ENCODE measurements at places on chromosomes 5 and 9. TPM values are rescaled to one million over a fixed set of nuclear protein-coding genes. Genes with fewer than 3 reads are reported as not detected.
A peak's percentile ranks its signal among the peaks of the same experiment; 100 is the strongest.

MARVELD2 gene
- total RNA-seq, result 17.3 TPM

BHMT2 gene
- 1.7 TPM for total RNA-seq

DIRAS2 gene
- total RNA-seq, result 0.55 TPM

KIAA0825 gene
- total RNA-seq, result 2.3 TPM

PCDHGC4 gene
- 1.4 TPM for total RNA-seq

DNA sequence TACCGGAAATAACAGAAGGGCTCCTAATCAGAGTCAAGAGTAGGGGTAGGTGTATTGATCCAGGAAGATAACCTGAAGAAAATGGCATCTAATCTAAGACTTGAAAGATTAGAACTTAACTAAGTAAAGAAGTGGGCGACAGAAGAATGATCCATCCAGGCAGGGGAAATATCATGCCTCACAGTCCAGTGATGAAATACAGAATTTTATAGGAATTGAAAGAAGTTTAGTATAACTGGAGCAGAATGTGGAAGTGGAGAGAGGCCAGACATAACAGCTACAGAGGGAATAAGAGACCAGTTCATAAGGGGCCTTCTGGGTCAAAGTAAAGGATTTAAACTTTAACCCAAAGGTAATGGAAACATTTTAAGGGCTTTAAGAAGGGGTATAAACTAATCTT lies 42.2 kb downstream of the ERP44 start:
- no peaks in the 10 kb centered on the region for H3K27me3 ChIP-seq
- H3K4me3 ChIP-seq, result no peak overlapping the region
- no peak for DNase-seq
- H3K36me3 ChIP-seq, result peaks cover 8% of the 10 kb centered on the region
- peaks cover 3% of the 10 kb centered on the region for H3K4me1 ChIP-seq
- H3K27ac ChIP-seq, result no peak overlapping the region

DNA sequence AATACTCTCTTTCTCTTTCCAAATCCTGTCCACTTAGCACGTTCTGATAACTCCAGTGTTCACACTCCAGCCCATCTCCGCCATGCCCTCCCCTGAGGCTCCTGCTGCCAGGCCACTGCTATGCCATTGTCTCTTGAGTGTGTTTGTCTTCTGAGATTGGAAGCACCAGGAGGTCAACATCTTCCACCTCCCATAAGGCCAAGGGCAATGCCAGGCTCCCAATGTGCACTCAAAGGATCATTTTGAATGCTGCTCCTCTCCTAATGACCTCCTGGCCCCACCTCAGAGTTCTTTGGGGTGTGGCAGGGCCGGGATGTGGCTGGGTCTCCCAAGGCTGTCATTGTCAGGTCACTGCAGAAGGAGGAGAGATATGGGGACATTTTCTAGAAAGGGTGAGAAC lies 19.5 kb downstream of the IGIP start:
- DNase-seq, result no peak
- no peak overlapping the region for H3K4me3 ChIP-seq
- H3K4me1 ChIP-seq, result peaks cover 3% of the 10 kb centered on the region
- no peak overlapping the region for H3K27ac ChIP-seq
- H3K27me3 ChIP-seq, result no peaks in the 10 kb centered on the region

- no peaks in the 10 kb centered on the region for H3K27me3 ChIP-seq
- no peak overlapping the region for H3K27ac ChIP-seq
- no peaks in the 10 kb centered on the region for H3K4me1 ChIP-seq
- DNase-seq, result peak; percentile 76
- H3K4me3 ChIP-seq, result no peak overlapping the region
These were observed 194.4 kb downstream of the RGS3 start for GRCh38 chr9:113657765-113658544.

- no peaks in the 10 kb centered on the region for H3K4me1 ChIP-seq
- no peaks in the 10 kb centered on the region for H3K27me3 ChIP-seq
- no peak for DNase-seq
- no peak overlapping the region for H3K27ac ChIP-seq
- H3K36me3 ChIP-seq, result no peaks in the 10 kb centered on the region
These were observed 42.8 kb upstream of the CDK20 start for GRCh38 chr9:88017096-88017495.

DNA sequence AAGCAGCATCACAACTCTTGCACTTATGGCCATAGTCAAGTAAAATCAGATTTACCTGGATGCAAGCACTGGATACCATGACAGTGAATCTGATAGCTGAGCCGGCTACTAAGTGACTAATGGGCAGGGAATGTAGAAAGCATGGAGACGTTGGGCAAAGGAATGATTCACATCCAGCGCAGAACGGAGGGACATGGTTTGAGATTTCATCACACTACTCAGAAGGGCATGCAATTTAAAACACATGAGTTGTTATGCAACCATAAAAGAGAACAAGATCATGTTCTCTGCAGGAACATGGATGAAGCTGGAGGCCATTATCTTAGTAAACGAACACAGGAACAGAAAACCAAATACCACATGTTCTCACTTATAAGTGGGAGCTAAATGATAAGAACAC lies 169.1 kb upstream of the PIK3R1 start:
- H3K36me3 ChIP-seq, result no peaks in the 10 kb centered on the region
- DNase-seq, result no peak
- H3K27me3 ChIP-seq, result no peaks in the 10 kb centered on the region

GRCh38 chr9:8684978-8685708 lies 885.6 kb upstream of the DMAC1 start:
- no peaks in the 10 kb centered on the region for H3K4me1 ChIP-seq
- no peaks in the 10 kb centered on the region for H3K27me3 ChIP-seq
- H3K27ac ChIP-seq, result no peak overlapping the region

- H3K36me3 ChIP-seq, result peaks cover 5% of the 10 kb centered on the region
- DNase-seq, result no peak
- H3K27me3 ChIP-seq, result no peaks in the 10 kb centered on the region
- H3K4me1 ChIP-seq, result peaks cover 26% of the 10 kb centered on the region
- H3K27ac ChIP-seq, result no peak overlapping the region
- H3K4me3 ChIP-seq, result no peak overlapping the region
These were observed 32.4 kb downstream of the PCDHGC5 start for GRCh38 chr5:141521244-141521781.

DNA sequence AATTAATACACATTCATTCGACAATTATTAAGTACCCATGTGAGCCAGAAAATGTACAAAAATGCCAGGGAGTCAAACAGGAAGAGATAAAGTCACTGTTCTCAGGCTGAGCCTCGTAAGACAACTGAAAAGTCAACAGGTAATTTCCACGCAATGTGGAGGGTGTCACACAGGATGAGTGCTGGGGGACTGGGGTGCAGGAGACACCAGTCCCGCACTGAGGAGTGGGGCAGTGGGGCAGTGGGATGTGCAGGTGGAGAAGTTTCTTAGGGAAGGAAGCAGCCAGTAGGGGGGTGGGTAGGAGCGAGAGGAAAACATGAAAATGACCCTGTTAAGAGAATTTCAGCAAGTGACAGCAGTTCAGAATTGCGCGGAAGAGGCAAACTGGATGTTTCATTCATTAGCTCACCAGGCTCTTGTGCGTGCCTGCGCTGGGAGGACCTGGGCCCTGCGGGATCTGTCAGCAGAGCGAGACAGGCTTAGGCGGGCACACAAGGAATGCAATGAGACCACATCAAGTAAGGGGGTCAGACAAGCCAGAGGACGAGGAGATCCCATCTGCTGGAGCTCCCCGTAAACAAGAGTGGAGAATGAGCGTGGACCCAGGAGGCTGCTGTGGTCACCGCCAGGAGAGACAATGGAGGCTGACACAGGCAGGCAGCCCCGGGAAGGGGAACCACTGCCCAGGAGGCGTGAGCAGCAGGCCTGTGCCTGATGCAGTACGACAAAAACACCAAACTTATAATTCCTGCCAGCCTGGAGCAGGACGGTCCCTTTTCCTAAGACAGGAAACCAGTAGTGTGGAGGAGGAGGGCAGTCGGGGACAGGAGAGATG lies 21.0 kb downstream of the CAMSAP1 start:
- no peak for DNase-seq
- H3K4me3 ChIP-seq, result no peak overlapping the region
- H3K36me3 ChIP-seq, result no peaks in the 10 kb centered on the region
- no peaks in the 10 kb centered on the region for H3K27me3 ChIP-seq
- no peak overlapping the region for H3K27ac ChIP-seq

DNA sequence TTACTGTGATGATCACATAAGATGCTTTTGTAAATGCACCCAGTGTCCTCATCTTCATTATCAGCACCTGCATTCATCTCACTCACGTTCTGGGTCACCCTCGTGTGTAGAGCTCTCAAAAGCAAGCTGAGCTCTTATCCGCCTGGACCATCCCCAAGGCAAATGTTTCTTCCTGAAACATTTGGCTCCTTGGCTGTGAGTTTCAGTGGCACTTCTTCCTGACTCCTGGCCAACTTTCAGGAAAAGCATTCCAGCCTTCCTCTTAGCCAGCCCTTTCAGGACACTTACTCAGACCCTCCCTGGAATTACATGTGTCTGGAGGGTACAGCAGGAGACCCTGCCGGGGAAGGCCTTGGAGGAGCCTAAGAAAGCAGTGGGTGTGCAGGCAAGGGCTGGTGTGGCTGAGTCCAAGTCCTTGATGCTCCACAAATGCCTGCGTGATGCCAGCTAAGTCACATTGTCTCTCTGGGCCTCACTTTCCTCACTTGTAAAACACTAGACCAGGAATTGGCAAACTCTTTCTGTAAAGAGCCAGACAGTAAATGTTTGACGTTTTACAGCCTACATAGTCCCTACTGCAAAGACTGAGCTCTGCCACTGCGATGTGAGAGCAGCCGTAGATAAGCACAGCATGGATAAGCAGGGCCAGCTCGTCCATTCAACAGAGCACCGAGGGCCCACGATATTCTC lies 72.1 kb downstream of the PDE6A start:
- no peak overlapping the region for H3K27ac ChIP-seq
- no peak for DNase-seq
- H3K27me3 ChIP-seq, result no peaks in the 10 kb centered on the region
- H3K36me3 ChIP-seq, result no peaks in the 10 kb centered on the region

All from pancreas (tissue), 10 donors.